ENCODE measurements at places on chromosomes 16 and 17. TPM values are rescaled to one million over a fixed set of nuclear protein-coding genes. Genes with fewer than 3 reads are reported as not detected.
A peak's percentile ranks its signal among the peaks of the same experiment; 100 is the strongest.

DNA sequence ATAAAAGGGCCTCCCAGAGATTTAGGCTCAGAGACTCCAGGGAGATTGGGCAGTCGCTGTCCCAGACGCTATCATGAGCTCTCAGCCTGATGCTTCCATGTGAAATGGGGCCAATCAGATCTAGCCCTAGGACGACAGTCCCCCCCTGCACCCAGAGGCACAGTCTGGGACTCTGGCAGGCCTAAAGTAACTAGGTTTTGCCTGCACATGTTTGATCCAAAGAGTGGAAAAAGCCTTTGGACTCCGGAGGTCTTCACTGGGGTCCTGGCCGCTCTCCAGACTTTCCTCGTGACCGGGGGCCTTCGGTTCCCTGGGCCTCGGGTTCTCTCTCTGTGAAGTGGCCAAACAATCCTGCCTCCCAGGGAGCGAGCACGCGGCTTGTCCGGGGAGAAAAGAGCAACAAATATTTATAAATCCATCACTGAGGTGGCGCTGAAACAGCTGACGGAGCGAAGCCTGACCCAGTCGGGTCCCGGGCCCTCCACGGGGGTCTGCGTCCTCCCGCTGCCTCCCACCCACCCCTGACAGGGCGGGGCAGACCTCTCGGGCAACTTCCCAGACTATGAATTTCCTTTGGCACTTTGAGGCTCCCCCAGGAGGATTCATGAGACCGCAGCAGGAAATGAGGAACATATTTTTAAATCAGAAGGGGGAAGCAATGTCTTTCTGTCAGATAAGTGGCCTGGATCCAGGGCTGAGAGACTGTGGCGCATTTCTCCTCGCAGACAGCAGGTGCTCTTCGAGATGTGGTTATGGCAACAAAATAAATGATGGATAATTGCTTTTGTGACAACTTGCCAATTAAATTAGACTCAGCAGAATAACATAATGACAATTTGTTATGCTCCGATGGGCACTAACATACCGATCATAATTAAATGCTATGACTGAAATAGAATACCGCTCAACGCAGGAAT lies 38.9 kb downstream of the MRPS23 start:
- peak; percentile 63 for DNase-seq

- DNase-seq: no peak
Observed at GRCh38 chr16:57775661-57776469, 26.4 kb downstream of the KIFC3 start.

DNA sequence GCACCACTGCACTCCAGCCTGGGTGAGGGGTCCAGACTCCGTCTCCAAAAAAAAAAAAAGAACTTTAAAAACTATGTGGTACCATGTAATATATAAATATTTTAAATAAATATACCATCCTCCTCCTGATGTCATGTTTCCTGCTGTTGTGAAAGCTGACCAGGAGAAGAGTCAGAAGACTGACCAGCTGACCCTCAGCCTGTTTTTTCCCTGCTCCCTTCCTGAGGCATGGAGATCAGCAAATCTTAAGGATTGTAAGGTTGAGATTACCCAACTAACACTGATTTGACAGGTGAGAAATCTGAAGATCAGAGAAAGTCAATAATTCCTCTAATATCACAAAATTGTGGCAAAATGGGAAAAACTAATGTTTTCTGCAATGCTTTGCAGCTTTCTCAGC lies 18.1 kb downstream of the NCOR1 start:
- no peak for DNase-seq

DNA sequence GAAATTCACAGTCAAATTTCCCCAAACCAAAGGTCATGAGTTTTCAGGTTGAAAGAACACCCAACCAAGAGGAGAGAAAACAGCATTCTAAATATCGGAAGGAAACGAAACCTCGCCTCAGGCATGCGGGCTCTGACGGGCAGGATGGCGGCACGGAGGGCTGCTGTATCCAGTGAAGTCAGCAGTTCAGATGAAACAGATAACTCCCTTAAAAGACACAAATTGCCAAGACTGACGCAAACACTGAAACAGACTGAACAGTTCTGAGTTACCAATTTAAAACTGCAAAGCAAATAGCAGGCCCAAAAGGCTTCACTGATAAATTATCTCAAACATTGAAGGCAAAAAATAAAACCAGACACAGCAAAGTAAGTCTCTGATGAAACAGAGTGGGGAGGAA lies 20.6 kb upstream of the CDH15 start:
- DNase-seq: no peak

DNA sequence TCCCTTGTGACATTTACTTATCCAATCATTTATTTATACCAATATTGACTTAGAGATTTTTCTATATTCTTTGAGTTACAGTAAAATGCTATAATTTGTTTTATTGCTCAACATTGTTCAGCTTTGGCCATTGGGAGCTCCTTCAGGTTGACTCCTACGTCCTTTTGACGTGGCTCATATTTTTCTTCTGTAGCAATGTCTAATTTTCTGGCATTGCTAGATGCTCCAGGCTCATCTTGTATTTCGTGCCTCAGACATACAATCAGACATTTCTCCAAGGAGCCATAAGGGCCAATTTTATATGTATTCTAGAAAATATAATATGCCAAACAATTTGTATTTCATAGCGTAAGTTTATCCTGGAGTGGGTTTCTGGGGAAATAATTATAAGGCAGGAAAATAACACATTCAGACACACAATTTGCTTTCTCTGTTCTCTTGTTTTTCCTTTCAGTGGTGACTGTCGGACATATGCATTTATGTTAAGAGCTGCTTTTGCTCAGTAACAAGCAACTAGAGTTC lies 355.1 kb upstream of the MON1B start:
- DNase-seq: no peak

The MYCBPAP gene
- not detected for total RNA-seq
